Stimulated activated CD8-positive, alpha-beta memory T cell treated with anti-CD3 and anti-CD28 coated beads, Interleukin-4, amount 100 ng/mL, for 4 hours (primary cell): ENCODE measurements at places on chromosomes 5 and 9.

DNA sequence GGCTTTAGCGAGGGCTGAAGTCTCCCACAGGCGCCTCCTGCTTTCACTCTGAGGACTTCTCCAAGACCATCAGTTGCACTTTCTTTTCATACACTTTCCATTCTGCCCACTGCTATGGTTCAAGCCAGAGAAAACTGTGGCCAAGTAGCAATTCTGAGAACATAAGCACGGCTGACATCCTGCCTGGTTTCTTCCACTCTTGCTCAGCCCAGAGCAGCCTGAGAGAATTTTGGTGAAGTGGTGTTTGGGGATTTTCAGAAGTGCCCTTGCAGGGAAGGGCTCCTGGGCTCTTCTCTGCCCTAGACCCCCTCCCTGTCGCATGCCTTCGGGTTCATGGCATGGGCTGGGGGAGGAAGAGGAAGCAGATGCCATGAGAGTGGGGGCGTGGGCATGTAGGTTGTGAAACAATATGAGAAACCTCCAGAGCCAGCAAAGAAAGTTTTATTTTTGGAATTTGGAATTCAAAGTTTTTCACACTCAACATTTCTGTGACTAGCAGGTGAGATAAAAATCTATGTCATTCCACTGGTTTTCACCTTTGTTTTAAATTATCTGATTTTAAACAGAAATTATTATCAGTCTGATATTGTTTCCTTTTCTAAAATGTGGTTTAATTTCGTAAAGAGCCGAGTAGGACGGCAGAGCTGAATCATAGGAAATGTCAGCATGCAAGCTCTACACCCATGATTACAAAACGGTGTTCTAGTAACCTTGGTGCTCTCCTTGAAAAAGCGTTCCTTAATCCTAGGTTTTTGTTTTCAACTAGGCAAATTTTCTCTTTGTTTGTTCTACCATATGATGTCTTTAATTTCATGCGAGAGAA is 27.8 kb upstream of the TNFSF8 start:
- DNase-seq, result peak; percentile 13

- DNase-seq, result no peak
Measured at GRCh38 chr9:132365986-132366385, 11.2 kb upstream of the SETX start.

GRCh38 chr9:6049798-6050197 is 34.4 kb upstream of the RANBP6 start:
- DNase-seq, result no peak

GRCh38 chr5:74638970-74639806 is 1.3 kb downstream of the ENC1 start:
- DNase-seq, result no peak

DNA sequence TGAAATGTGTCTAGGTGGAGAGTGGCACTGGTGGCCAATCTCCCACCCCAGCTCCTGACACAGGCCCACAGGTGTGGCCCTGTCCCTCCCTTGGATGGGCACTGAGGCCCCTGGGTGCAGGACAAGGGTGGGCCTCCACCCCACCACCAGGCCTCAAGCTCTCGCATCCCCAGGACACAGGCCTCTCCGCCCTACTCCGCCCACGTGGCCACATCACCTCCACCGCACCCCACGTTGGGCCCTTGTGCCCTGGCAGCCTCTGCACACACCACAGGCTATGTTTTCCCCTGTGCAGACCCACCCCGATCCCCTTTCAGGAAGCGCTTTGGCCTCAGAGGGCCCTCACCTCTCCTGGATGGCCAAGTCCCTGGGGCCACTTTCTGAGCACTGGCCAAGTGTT is 54.7 kb downstream of the SECISBP2 start:
- no peak for DNase-seq
